Upper lobe of left lung (tissue), 6 donors: ENCODE measurements at places on chromosomes 1 and 21. TPM values are rescaled to one million over a fixed set of nuclear protein-coding genes. Genes with fewer than 3 reads are reported as not detected.

DNA sequence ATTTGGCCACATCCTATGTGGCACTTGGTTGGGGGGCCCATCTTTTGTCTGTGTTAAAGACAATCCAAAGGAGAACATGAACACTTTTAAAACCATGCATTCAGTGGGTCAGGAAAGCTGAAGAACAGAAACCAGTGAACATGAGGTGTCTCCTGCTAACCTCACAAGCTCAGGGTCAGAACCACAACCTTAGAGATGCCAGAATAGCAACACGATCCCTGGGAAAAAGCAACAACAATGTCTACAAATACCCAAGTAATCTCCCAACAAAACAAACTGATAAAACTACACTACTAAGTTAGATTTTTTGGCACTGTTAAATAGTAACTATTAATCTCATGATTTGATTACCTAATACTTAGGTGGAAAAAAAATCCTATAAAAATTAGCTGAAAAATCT, 34.1 kb upstream of the GNG4 start:
- no peaks in the 10 kb centered on the region for H3K4me1 ChIP-seq
- no peak overlapping the region for H3K27ac ChIP-seq
- H3K36me3 ChIP-seq: peaks cover 22% of the 10 kb centered on the region
- H3K4me3 ChIP-seq: no peak overlapping the region
- no peak for DNase-seq
- no peaks in the 10 kb centered on the region for H3K27me3 ChIP-seq

GRCh38 chr1:111221633-111222291, 5.8 kb upstream of the CHI3L2 start:
- H3K27me3 ChIP-seq: no peaks in the 10 kb centered on the region
- no peak overlapping the region for H3K4me3 ChIP-seq
- H3K27ac ChIP-seq: peak overlapping the region; percentile 22
- H3K36me3 ChIP-seq: no peaks in the 10 kb centered on the region
- H3K4me1 ChIP-seq: peaks cover 26% of the 10 kb centered on the region
- no peak for DNase-seq

TRIM63 gene
- total RNA-seq: 0.34 TPM

DNA sequence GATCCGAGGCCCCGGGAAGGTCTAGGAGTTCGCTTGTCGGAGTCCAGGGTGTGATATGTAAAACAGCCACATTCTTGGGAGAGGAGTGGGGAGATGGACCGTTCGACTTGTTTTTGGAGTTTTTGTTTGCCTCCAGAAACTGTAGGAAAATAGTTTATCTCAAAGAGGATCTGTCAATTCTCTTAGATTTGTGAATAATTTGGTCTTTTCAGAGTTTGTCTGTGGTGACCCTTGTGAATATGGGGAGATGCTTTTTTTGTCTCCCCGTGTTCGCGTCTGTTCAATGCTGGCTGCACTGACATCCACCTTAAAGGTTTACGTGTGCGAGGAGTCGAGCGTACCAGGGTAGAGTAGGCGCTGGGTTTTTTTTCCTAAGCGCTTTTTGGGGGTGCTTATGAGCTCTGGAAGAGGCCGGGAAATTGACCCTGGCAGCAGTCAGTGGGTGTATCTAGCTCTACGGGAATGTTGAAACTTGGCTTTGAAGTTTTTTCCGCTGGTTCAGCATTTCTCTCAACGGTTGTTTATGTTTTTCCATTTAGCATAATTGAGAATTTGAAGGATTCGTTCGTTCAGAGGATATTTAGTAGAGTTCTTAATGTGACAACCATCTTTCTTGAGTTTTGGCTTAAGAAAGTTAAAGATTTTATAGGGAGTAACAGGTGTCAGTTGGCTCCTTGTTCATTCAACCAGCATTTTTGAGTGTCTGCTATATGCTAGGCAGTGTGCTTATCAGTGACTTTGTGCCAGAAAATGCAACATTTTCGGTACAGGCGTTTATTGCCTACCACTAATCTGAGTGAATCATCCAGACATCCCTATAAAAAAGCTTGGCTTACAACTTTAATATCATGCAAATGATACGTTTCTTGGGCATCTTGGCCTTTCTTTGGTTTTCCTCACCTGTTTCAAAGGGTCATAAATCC, 1.2 kb downstream of the SZRD1 start:
- peaks cover 56% of the 10 kb centered on the region for H3K4me1 ChIP-seq
- H3K27me3 ChIP-seq: no peaks in the 10 kb centered on the region
- peak overlapping the region; percentile 81 for H3K4me3 ChIP-seq
- no peaks in the 10 kb centered on the region for H3K36me3 ChIP-seq
- no peak for DNase-seq

CELA2B gene
- 1.8 TPM for total RNA-seq
